H1 (cell line): ENCODE measurements at places on chromosomes 16 and 17. TPM values are rescaled to one million over a fixed set of nuclear protein-coding genes. Genes with fewer than 3 reads are reported as not detected.

GRCh38 chr17:72761431-72761830, 331.1 kb downstream of the SLC39A11 start:
- DNase-seq, result no peak

The DPEP2 gene
- not detected in 2 replicates for total RNA-seq

DNA sequence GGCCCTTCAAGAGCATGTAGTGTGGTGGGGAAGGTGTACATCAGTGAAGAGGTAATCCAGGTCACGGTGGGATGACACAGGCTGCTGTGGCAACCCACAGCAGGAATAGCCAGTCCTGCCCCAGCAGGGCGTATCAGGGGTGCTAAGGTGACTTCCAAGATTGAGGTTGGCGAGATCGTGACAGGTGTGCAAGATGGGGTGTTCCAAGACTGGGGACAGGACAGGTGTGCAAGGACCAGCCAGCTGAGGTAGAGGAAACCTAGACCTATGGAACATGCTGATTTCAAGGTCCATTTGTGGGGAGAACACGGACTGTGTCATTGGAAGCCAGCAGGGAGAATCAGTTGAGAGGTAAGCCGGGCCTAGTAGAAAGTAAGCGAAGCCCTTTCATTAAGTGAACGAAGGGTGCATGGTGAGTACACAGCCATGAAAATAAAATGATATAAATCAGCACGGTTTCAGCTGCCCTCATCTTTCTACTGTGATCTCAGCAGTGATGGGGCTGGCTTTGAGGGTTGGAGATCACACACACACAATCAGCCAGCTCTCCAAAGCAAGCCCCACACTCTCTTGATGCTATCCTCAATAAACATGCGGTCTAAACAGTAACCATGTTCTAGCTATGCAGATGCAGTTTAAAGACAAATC, 497.0 kb downstream of the WWOX start:
- no peak for DNase-seq

The ABCC12 gene
- total RNA-seq, result not detected in 2 replicates

The TRIM37 gene
- 54.6 and 57.0 TPM in 2 replicates for total RNA-seq

DNA sequence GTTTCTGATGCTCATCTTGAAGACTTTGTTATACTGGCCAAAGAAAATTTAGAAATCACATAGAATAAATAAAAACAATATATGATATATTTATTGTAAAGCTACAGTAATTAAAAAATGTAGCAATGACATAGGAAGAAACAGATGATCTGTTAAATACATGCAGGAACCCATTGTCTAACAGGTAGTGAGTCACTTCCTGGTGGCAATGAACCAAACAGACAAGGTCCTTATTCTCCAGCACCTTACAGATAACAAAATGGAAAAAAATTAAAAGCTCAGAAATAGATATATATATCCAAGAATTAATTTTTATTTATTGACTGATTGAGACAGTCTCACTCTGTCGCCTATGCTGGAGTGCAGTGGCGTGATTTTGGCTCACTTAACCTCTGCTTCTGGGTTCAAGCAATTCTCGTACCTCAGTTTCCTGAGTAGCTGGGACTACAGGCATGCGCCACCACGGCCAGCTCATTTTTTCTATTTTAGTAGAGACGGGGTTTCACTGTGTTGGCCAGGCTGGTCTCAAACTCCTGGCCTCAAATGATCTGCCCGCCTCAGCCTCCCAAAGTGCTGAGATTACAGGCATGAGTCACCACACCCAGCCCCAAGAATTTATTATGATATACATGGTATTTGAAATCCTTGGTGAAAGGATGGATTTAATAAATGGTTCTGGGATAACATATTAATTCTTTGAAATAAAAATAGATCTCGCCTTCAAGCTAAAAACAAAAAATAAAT, 7.5 kb downstream of the NETO2 start:
- DNase-seq, result no peak

DNA sequence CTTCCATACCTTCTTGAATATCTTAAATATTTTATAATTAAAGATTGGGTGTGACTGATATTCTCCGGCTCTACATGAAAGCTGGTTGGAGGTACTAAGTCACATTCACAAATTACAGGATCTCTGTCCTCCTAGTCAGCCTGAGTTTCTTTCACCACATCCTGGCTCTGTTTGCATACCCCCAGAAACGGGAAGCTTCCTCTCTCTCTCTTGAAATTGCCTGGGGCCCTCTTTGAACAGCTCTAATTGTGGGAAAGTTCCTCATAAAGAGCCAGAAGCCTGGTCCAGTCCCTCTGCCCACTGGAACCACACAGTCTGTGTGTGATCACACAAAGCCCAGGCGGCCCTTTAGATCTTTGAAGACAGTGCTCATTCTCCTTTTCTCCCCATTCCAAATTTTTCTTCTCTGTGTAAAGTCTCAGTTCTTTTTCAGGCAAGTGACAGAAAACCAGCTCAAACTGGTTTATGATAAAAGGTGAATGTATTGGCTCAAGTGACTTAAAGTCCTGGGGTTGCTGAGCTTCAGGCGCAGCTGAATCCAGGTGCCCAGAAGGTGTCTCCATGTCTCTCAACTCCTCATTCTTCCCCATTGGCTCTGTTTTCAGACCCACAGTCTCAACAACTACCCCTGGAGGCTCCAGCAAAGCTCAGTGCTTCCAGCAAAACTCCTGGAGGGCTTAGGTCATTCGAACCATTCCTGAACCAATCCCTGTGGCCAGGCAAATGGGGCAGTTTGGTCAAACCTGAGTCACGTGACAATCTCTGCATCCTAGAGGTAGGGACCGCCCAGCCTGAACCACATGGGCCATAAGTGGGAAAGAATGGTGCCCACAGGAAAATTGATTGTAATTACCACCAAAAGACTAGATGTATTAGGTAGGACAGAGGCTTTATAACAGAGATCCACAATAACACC, 8.5 kb upstream of the RAI1 start:
- DNase-seq, result no peak

The C1QL1 gene
- 7.5 and 7.6 TPM in 2 replicates for total RNA-seq

DNA sequence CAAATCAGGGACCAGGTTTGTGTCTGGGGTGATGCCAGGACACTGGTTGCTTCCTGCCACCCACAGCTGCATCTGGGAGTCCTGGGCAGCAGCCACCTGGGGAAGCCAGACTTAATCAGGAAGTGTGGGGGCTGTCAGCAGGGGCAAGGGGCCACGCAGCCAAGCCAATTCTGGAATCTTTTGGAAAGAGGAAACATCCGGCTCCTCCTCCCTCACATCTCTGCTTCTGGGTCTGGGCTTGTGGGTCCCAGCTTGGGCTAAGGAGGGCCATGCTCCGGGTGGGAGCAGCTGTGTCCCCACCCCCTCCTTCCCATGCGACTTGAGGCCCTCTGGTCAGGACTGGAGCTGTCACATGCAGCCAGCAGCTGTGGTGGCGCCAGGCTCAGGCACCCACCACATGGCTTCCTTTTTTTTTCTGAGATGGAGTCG, 37.0 kb upstream of the CCDC182 start:
- no peak for DNase-seq

DNA sequence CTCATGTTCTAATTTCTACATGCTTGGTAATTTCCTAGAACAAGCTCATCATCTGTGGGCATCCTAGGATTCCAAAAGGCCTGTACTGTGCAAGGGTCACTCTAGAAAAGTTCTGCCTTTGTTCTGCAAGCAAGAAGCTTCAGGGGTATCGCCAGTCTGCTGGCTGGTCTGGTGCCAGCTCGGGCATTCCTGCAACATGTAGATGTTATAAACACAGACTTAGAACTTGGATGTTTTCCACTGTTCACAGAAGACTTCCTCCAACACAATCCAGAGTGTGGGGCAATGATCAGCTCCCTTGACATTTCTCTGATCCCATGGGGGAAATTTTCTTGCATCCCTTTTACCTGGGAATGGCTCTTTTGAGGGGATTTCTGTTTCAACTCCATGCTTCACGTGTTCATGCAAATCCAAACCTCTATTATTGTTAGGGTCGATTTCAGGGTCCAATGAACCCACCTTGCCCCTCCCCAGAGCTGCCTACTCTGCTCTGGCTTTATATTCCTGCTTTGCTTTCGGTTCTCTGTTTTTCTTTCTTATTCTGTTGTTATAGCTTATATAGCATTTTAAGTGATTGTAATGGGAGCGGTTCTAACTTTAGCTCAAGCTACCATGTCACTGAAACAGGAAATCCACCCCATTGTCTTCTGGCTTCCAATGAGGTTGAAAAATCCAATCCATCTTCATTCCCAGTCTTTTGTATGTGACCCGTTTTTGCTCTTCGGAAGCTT, 25.3 kb downstream of the UBE2O start:
- no peak for DNase-seq

The WDR59 gene
- total RNA-seq, result 107 and 124 TPM in 2 replicates

DNA sequence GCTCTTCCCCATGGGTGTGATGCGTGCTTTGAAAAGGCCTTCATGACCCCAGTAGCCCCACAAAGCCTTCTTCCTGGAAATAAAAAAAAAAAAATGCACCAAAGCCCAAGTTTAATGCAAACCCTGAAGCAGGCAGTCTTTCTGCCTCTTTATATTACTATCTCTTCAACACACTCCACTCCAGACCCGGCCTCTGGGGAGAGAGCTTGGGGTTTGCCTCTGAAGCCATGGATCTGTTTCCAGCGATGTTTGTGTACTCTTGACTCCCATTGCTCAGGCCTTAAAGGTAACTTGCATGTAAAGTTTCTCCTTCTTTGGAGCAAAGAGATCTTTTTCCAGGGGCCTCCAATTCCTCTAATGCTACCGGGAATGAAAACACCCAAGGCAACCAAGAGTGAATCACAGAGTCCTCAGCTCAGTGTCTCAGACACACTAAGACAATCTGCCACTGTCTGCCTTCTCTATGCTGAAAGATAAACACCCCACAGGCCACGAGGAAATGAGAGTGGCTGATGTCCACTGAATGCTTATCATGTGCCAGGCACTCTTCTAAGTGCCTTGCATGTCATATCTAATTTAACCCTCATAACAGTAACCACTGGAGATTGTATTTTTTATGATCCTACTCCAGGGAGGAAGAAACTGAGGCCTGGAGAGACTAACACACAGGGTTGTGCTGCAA, 56.4 kb upstream of the AKTIP start:
- no peak for DNase-seq

DNA sequence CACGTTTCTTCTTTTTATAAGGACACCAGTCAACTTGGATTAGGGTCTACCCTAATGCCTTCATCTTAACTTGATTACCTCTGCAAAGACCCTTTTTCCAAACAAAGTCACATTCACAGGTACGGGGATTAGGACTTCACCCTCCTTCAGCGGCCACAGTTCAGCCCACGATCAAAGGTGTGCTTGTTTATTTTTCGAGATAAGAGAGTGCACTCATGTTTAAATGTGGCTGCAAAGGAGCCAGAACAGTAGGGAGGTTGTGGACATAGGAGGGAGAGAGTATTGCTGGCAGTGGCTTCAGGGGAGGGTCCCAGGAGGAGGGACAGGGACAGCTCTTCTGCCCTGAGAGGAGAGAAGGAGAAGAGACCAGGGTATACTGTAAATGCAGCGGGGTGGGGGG, 46.7 kb downstream of the MGAT5B start:
- DNase-seq, result no peak

- no peak for DNase-seq
These were observed 24.1 kb downstream of the SERPINF1 start for GRCh38 chr17:1785930-1786329.

The SMCR8 gene
- total RNA-seq, result 18.5 and 19.0 TPM in 2 replicates

The PMFBP1 gene
- 1.2 and 1.6 TPM in 2 replicates for total RNA-seq

The FHOD1 gene
- 55.4 and 60.7 TPM in 2 replicates for total RNA-seq

- DNase-seq, result no peak
These were observed 44.2 kb downstream of the PSMD12 start for GRCh38 chr17:67322042-67322787.

The TMEM88 gene
- total RNA-seq, result 0.69 TPM in 1 of 2 replicates, not detected in the other

- DNase-seq, result no peak
These were observed 344 bp downstream of the CNTNAP4 start for GRCh38 chr16:76277460-76278030.

The C16orf89 gene
- total RNA-seq, result 6.7 and 10.6 TPM in 2 replicates

DNA sequence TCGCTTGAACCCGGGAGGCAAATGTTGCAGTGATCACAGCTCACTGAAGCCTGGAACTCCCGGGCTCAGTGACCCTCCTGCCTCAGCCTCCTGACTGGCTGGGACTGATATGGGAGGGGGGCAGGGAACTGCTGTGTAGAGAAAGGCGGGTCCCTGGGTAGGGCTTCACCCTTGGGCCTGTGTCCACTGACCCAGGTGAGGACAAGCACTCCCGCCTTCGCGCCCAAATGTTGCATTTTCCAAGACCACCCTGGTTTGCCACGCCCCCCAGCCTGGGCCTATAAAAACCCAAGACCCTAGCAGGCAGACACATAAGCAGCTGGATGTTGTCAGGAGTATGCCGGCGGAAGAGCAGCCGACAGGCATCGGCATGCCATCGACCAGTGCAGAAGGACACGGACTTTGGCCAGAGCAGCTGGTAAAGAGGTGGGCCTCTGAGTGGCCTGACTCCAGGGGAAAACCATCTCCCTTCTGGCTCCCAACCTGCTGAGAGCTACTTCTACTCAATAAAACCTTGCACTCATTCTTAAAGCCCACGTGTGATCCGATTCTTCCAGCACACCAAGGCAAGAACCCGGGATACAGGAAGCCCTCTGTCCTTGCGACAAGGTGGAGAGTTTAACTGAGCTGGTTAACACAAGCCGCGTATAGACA, 19.1 kb downstream of the SMYD4 start:
- DNase-seq, result no peak

- no peak for DNase-seq
These were observed 31.7 kb downstream of the DRC3 start for GRCh38 chr17:18004345-18004744.

- DNase-seq, result no peak
These were observed 22.6 kb downstream of the AKAP1 start for GRCh38 chr17:57107498-57108101.

- no peak for DNase-seq
These were observed 985 bp upstream of the C17orf107 start for GRCh38 chr17:4898351-4898750.

DNA sequence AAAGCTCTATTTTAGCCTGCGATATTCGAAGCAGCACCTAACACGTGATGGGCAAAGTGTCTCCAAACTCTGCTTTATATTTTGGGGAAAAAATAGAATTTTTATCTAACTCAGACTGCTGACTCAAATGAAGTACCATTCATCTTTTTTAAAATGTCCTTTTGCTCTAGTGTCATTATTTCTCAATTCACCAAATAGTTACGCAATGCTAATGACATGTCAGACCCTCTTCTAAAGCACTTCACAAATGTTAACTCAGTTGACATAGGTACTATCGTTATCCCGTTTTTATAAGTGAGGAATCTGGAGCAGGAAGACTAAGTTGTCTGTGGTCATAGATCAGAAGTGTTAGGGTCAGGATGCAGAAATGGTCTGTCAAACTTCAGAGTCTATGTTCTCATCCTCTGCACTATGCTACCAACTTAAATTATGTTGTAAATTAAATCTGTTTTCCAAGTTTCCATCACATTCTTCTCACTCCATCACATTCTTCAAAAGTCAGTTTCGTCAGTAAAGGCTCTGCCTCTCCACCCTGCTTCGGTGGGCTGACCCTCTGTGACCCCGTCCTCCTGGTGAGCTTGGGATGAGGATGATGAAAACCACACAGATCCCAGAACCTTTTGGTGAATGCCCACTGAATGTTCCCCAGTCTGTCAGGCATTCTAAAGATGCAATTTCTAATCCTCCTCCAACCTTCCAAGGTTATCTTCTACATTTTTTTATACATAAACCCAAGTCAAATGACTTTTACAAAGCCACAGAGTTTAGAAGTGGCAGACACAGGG, 102.8 kb downstream of the ADAMTS18 start:
- no peak for DNase-seq

- DNase-seq, result no peak
These were observed 5.7 kb downstream of the SNX11 start for GRCh38 chr17:48113201-48113676.

The MATCAP1 gene
- total RNA-seq, result 22.9 and 23.1 TPM in 2 replicates
